ENCODE measurements at places on chromosomes 6 and 20.

- DNase-seq, result no peak
Measured at GRCh38 chr20:49786668-49787370, 25.8 kb upstream of the SLC9A8 start.

- DNase-seq, result no peak
Measured at GRCh38 chr6:30006170-30007131, 54.6 kb upstream of the POLR1H start.

GRCh38 chr6:126983779-126984178, 134.7 kb upstream of the RSPO3 start:
- no peak for DNase-seq

- DNase-seq, result no peak
Measured at GRCh38 chr20:25315418-25316210, 67.7 kb downstream of the PYGB start.

DNA sequence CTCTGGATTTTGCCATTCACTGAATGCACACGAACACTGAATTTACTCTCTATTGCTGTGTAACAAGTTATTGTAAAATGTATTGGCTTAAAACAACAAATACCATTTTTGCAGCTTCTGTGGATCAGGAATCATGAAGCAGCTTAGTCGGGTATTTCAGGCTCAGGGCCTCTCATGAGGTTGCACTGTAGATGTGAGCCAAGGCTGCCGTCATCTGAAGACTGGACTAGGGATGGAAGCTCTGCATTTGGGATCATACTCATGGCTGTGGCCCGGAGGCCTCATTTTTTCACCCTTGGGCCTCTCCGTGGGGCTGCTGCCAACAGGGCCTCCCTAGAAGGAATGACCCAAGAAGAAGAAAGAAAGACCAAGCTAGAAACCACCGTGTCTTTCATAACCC, 492.4 kb upstream of the CDH4 start:
- DNase-seq, result no peak

GRCh38 chr20:45077559-45077958, 23.4 kb downstream of the KCNS1 start:
- DNase-seq, result no peak

GRCh38 chr20:63328026-63328700, 33.0 kb downstream of the CHRNA4 start:
- DNase-seq, result no peak

DNA sequence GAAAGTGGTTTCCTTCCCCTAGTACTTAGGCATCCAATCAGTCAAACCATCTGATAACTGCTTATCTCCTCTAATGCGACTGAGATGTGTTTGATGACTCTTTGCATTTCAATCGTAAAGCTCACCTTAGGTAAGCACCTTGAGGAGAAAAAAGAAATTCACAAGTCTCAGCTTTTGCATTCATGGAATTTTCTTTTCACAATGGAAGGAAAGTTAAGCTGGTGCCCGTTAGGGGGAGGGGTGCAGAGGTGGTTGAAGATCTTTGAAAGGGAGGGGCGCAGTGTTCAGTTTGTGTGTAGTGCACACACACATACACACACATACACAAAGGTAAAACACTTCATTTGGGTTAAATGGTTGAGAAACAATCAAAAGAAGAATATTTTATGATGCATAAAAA, 87.1 kb upstream of the SALL4 start:
- no peak for DNase-seq

- no peak for DNase-seq
Measured at GRCh38 chr6:127366282-127367022, 23.0 kb upstream of the ECHDC1 start.

DNA sequence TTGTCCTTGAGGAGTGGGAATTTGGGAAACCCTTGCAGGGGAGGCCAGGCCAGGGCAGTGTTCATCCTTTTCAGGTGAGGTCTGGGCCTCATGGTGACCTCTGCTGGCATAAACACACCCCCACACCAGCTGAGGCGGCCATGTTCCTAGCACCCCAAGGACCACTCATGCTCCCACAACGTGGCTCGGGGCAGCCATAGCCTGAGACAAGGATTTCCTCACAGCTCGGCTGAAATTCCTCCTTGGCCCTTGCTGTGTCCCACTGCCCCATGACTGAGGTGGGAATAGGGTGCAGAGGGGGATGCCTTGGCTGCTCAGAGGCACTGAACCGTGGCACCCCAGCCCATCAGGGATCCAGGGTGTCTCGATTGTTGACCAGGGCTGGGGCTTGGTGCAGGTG, 27.3 kb upstream of the SPDEF start:
- no peak for DNase-seq

GRCh38 chr20:38354227-38354626, 7.9 kb downstream of the LBP start:
- no peak for DNase-seq

DNA sequence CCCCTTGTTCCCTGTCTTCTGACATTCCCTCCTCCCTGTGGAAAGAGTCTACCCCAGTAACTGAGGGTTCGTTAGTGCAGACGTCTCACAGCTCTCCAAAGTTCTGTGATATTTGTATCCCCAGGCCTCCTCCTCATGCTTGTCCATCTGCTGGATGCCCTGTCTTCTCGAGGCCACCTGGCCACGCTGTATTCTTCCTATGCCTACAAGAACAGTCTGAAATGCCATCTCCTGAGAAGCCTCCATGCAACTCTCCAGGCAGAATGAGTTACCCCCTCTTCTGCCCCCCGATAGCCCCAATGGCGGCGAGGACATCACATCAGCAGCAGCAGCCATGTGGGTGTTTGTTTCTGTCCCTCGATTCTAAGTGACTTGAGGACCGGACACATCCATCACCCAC, 9.3 kb downstream of the ULBP2 start:
- no peak for DNase-seq

DNA sequence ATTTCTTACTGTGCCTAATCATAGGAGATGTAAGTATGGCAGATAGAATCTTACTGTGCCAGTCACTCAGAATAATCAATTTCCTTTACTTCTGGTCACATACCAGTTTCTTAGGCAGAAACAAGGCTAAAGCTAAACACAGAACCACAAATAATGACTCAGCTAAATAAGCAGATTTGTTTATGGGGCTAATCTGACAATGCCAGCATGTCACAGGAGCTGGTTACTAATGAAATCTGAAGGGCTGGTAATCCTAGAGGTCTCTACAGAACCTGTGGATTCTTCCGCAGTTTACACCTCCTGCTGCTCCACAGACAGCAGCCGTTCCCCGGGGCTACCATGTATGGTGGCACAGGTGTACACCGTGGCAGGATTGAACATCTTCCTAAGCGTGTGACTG, 80.8 kb downstream of the LYRM4 start:
- no peak for DNase-seq

DNA sequence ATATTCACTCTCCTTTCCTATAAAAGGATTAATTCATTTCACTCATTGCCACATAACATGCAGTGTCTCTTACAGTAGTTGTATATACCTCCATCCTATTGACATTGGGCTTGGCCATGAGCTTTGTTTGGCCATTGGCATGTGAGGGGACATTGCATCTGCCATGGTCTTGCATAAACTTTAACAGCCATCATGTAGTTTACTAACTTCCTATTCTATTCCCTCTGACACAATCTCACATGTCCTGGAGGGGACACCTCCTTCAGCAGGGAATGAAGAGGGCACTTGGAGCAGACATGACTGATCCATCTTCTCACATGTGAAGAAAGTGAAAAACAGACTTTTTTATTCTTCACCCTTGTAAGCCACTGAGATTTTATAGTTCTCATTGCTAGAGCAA, 115.5 kb upstream of the MARCKS start:
- DNase-seq, result no peak

All from bone marrow (tissue), 2 donors.